ENCODE measurements at places on chromosomes 16 and 17.

DNA sequence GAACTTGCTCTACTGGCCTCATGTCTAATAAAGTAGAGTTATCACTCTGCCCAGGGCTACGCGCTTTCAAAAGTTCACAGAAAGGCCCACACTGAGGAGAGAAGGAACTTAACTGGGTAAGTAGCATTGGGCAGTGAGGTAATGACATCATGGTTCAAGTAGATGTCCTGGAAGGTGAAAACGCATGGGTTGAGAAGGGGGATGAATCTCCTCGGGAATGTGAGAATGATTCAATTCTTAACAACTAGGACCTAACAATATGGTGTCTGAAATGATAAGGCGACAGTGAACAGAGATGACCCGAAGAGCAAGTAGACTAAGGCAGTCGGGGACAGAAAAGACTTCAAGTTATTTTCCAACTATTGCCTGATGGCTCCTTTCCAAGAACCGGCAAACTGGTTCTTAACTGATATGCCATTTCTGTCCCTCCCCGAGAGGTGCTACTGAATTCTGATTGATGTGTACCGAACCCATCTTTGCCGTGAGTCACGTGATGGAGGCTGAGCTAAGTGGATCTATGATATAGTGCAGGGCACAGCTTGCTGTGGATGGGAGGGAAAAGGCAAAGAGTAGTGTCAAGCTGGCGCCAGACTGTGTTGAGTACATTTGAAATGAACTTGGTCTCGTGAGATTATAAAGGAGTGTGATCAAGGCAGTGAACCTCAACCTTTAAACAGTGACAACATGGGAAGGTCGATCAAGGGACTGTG lies 44.1 kb downstream of the MARCHF10 start:
- no peak for DNase-seq

- DNase-seq, result no peak
These were observed 550.4 kb downstream of the TOX3 start for GRCh38 chr16:51996516-51996915.

- no peak for DNase-seq
These were observed 699.2 kb upstream of the RBFOX1 start for GRCh38 chr16:6633456-6633855.

DNA sequence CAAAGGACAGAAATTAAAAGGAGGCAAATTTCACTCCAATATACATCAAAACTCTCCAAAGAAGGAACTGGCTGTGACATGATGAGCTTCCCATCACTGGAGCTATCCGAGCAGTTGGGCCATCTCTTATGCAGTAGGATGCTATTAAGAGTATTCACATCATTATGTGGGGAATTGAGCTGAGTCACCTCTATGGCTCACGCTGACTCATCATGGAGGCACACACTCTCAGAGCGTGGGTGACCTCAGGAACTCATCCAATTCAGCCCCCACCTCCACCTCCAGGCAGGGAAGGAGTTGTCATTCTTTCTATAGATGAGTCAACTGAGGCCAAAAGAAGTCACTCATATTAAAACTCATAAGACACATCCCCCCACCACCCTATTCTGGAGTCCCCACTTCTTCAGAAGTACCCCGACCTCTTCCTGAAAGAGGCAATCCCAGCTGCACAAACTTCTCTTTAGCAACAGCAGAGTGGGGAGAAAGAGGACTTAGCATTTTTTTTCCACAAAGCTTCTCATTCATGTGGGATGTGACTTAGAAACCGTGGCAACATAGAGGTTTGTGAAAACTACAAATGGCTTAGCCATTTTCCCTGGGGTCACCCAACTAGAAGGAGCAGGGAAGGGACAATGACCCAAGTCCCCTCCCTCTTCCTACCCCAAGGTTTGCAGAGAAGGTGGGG lies 32.5 kb downstream of the ABCC12 start:
- DNase-seq, result peak; percentile 40

DNA sequence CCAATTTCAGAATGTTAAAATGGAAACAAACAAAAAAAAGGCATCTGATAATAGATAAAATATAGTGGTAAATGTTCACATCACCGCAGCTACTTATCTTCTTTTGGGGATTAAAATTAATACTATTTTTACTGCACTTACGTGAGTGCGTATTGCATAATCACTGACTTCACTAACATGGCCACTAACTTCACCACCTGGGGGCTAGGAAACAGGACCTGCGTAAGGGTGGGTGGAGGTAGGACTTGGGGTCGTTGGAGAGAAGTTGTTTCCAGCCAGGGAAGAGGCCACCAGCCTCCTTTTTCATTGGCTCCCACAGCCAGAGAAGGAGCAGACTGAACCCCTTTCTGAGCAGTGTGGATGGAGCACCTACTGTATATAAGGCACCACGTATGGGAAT lies 166.4 kb downstream of the SALL1 start:
- no peak for DNase-seq

DNA sequence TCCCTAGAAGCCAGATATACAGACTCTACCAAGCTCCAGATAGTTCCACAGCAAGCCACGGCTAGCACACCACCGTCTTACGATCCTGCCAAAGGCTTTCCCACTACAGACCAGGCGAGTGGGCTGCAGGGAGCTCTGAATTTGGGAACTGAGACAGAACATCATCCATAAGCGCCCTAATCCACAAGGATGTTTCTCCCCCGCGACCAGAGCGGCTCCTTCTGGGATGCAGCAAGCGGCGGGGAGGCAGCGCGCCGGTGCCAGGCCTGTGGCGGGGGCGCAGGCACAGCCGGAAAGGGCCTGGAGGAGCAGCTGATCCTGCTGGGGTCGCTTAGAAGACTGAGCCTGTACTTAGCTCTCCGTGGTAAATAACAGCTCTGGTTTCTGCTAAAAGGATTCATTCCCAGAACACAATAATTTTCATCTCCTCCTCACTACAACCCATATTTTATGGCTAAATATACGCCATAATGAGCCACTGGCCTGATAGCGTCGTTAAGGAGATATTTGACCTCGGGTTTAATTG lies 16.2 kb upstream of the FOXF1 start:
- no peak for DNase-seq

DNA sequence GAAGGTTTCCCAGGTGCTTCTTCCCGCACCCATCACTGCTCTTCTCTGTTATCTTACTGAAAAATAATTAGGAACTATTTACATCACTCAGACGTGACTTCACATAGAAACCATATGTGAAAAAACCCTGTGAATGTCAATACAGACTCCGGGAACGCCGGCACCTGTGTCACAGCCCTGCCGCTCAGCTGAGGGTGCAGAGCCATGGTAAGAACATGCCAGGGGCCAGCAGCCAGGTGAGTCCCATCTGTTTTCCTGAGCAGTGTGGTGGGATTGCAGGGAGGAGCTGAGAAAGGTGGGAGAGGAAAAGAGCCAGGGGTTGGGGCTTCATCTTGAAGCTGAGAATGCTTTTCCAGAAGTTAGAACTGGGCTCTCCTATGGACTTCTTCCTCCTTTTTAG lies 13.7 kb downstream of the FOXF1 start:
- DNase-seq, result no peak

DNA sequence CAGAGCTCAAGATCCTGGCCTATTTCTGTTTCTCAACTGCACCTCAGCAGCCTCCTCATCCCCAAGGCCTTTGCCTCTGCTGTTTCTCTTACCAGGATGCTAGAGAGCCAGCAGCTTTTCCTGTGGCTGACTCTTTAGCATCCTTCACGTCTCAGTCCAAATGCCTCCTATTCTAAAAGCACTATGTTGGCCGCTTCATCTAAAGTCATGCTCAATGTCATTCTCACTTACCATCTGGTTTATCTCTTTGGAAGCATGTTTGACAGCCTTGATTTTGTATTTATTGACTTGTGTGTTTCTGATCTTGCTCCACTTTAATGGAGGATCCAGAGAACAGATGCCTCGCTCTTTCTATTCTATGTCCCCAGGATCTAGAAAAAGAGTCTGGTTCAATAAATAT lies 351.8 kb upstream of the CDH11 start:
- DNase-seq, result no peak

- peak; percentile 71 for DNase-seq
These were observed 17.7 kb downstream of the PSMD11 start for GRCh38 chr17:32461853-32462617.

DNA sequence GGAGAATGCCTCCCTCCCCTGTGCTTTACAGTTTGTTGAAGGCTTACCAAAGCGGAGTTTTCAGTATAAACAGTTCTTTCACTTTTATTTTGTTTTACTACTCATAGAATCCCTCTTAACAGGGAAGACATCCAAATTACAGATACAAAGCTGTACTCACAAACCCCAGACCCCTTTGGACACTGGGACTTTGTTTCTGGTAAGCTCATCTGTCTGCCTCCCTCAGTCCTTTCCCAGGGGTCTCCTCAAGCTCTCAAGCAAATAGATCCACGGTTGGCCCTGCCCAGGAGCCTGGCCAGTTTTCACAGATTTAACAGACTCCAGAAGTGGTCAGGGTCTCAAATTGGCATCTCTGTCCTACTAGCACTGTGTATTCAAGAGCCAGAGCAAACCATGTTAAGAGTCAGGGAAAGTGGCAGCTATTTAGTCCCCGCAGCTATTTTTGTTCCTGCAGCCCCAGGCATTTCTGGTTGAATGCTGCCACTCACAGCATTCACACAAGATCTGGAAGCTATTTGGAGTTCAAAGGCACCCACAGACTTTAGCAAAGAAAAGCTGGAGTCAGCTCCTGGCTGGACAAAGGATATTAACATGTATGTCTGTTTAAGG lies 54.2 kb downstream of the TMEM100 start:
- no peak for DNase-seq
